AML-193 (cell line): ENCODE measurements at places on chromosomes 1 and 21.

- DNase-seq, result no peak
Measured at GRCh38 chr1:180081474-180081873, 73.2 kb upstream of the QSOX1 start.

DNA sequence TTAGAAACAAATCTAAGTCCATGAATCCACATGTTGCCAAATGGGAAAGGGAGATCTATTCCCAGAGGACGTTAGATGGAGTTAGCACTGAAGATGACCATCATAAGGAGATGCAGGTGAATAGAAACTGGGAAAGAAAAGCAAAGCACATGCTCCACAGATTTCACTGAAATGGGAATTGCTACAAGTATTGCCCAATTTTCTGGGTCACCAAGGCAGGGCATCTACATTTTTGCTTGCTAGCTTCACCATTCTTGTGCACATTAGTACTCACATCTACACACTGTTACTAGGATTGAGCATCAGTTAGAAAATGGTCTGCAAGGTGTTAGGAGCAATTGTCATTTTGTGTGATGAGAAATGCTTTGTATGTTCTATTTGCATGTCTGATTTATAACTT, 99.1 kb downstream of the JAK1 start:
- no peak for DNase-seq

DNA sequence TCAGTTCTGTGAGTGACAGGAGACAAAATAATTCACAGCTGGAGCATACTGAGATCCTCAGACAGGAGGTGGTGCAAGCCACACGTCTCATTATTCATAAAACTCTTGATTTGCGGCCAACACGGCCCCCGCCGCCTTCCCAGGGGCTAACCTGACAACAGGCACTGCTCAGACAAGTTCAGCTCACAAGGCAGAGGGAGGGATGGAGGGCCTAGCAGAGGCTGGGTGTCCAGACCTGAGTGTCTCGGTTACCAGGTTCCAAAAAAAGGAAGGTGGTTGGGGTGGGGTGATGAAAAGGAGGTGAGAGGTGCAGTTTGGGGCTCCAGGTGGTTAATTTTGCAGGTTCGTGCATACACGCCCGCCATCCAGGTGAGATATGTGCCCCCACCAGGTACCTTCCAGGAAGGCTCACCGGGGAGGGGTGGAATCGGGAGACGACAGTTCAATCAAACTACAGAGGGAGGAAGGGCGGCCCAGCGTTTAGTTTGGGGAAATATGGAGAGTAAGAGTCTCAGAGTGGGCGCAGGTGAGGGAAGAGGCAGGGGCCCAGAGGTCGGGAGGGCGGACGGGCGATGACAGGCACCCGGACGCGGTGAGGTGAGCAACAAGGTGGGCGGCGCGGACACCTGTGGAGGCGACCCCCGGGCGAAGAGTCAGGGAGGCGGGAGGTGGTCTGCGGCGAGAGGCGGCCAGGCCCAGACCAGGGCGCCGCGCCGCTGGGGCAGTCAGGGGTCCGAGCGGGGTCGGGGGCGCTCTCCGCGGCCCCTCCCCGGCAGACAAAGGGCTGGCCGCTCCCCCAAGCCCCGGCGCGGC, 629 bp downstream of the CTNNBIP1 start:
- no peak for DNase-seq

GRCh38 chr1:22428672-22429071, 23.0 kb upstream of the ZBTB40 start:
- no peak for DNase-seq

- peak; percentile 28 for DNase-seq
Measured at GRCh38 chr1:96524100-96524499, 197.5 kb upstream of the PTBP2 start.

- no peak for DNase-seq
Measured at GRCh38 chr21:33820230-33820770, 95.3 kb downstream of the ATP5PO start.

DNA sequence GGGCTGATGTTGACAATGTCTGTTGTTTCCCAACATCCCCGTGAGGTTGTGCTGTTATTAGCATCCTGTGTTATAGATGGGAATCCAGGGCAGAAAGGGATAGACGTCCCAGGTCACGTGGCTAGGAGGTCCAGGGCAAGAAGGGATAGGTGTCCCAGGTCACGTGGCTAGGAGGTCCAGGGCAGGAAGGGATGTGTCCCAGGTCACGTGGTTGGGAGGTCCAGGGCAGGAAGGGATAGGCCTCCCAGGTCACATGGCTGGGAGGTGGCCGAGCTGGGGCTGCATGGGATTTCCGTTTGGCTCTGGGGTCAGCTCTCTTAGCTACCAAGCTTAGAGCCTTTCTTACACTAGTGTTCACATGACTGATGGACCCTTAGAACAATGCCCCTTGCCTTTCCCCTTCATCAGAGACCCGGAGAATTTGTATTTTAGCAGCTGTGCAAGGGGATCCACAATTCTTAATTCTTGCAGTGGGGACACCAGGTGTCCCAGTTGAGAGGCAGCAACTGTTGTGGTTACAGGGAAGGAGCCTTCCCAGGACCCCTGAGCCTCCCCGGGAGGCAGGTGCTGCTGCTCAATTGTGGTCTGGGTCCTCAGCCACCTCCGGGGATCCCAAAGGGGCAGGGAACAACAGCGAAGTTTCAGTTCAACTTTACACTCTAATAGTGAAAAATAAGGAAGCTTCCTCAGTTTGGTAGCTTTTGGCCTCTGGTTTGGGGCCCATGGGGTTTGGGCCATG, 69.2 kb downstream of the UMODL1 start:
- DNase-seq, result no peak

GRCh38 chr21:39327727-39328126, 14.3 kb upstream of the BRWD1 start:
- no peak for DNase-seq

GRCh38 chr1:8004803-8005573, 21.1 kb downstream of the ERRFI1 start:
- DNase-seq, result no peak

- no peak for DNase-seq
Measured at GRCh38 chr1:194829492-194829891, 1643.1 kb upstream of the B3GALT2 start.

DNA sequence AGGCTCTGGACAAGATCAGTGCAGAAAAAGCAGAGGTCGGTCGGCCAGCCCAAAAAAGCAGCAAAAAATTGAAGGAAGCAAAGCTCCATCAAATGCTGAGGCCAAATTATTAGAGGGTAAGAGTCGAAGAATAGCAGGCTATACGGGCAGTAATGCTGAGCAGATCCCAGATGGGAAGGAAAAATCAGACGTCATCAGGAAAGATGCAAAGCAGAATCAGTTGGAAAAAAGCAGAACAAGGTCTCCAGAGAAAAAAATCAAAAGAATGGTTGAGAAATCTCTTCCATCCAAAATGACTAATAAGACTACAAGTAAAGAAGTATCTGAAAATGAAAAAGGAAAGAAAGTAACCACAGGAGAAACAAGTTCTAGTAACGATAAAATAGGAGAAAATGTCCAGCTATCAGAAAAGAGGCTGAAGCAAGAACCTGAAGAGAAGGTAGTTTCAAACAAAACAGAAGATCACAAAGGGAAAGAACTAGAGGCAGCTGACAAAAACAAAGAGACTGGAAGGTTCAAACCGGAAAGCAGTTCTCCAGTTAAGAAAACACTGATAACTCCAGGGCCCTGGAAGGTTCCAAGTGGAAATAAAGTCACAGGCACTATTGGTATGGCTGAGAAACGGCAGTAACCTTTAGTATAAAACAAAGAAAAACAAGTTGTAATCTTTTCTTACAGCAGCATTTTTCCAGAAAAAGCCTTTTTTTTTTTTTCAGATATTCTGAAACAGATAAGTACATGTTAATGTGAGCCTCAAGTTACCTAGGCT, 75.7 kb downstream of the PHTF1 start:
- no peak for DNase-seq

GRCh38 chr1:186443638-186444037, 17.3 kb downstream of the PDC start:
- no peak for DNase-seq

- no peak for DNase-seq
Measured at GRCh38 chr1:8283058-8283884, 34.6 kb upstream of the SLC45A1 start.

- peak; percentile 37 for DNase-seq
Measured at GRCh38 chr1:93999840-94000415, 90.7 kb upstream of the GCLM start.

DNA sequence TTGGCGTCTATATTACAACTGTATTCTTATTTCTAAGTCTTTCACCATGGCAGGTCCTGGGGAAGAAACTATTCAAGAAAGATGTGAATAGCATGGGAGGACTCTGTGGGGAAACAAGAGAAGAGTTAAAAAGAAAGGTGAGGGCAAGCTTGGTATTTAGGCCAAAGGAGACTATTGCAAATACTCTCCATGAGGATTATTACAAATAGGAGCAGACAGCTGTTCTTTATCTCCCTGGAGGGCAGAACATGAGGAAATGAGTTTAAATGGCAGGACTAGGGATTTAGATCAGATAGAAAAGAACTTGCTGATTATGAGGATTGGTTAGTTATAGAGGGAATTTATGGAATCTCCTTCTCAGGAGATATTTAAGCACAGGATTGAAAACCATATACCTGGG, 186.8 kb downstream of the CDC7 start:
- no peak for DNase-seq

GRCh38 chr1:189678779-189679178, 798.9 kb downstream of the BRINP3 start:
- no peak for DNase-seq

DNA sequence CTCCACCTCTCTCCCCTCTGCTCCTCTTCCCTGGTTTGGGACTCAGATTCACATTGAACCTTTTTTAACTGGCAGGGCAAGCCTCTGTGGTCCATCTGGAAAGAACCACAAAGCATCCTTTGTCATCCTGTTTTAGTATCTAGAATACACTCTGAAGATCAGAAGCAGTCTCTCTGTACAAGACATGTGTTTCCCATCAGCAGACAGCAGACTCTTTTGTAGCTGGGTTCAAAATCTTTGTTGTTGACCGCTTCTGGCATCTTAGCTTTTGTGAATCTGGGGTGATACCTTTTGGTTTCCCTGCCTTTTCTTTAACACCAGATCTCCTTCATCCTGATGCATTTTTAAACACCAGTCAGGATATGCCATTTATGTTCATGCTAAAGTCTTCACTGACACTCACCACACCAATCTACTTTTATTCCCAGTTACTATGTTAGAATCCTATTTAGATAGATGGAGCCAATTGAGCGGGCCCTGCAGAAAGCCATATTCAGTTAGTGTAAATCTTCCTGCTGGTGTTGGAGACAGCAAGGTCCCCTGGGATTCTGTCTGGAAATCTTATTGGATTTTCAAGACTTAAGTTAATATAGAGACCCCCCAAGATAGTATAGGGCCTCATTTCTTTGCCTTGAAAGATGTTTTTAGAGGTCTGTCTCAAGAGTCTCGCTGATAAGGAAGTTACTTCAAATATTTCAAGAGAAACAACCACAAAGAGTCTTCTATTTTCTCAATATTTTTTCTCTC, 51.1 kb downstream of the ST6GALNAC3 start:
- DNase-seq, result no peak

DNA sequence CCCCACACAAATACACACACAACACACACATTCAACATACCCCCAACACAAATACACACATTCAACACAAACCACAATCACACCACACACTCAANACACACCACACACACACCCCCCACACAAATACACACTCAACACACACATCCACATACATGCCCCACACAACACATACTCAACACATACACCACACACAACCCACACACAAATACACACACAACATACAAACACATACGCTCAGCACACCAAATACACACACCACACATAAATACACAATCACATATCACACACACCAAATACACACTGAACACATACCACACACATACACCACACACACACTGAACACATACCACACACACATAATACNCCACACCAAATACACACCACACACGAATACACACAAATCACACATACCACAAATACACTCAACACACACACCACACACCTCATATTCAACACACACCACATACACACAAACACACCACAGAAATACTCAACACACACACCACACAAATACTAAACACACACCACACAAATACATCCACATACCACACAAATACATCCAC, 48.9 kb downstream of the PRDM15 start:
- no peak for DNase-seq

- no peak for DNase-seq
Measured at GRCh38 chr1:69595486-69595885, 27.8 kb downstream of the LRRC7 start.

- DNase-seq, result no peak
Measured at GRCh38 chr1:24654010-24654409, 10.9 kb downstream of the SRRM1 start.

- no peak for DNase-seq
Measured at GRCh38 chr1:109529881-109530456, 9.7 kb upstream of the GPR61 start.

DNA sequence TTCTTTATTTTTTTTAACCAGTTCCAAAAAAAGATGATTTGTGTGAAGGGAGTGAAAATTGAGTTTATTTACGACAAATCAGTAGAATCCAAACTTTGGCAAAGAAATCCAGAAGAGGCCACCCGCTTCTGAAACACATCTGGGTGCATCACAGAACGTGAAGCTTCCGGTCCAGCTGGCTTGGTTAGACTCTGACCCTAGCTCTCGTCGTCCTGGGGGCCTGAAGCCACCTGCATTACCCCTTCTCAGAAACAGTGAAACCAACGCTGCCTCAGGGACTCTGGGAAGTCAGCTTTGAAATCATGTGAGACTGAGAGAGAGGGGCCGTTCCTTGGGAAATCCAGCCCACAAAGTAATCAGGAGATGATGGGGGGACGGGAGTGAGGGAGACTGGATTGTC, 21.8 kb downstream of the AJAP1 start:
- DNase-seq, result no peak

- no peak for DNase-seq
Measured at GRCh38 chr1:38186566-38186965, 140.0 kb upstream of the POU3F1 start.
